ENCODE measurements at places on chromosomes 7 and 10.
A peak's percentile ranks its signal among the peaks of the same experiment; 100 is the strongest.

- no peak for DNase-seq
Observed at GRCh38 chr7:109956916-109957315, 1134.0 kb upstream of the LRRN3 start.

DNA sequence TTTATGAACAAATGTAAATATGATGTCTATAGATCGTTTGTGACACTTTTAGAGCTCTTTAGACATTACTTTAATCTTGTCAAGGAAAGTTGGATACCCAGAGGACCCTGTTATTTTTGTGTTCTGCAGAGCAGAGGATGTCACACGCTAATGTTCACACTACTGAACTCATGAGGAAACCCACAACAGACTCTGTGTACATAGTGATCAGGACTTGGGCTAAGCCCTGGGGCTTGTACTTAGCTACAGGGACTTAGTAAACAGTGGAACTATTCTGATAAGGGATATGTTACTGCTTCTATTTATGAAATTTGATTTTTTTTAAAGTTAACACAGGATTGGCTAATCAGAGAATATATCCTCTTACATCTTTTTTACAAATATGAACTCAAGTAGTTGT, 36.1 kb upstream of the ZNF518A start:
- no peak for DNase-seq

GRCh38 chr10:114281461-114281860, 42.4 kb downstream of the VWA2 start:
- DNase-seq: peak; percentile 12

DNA sequence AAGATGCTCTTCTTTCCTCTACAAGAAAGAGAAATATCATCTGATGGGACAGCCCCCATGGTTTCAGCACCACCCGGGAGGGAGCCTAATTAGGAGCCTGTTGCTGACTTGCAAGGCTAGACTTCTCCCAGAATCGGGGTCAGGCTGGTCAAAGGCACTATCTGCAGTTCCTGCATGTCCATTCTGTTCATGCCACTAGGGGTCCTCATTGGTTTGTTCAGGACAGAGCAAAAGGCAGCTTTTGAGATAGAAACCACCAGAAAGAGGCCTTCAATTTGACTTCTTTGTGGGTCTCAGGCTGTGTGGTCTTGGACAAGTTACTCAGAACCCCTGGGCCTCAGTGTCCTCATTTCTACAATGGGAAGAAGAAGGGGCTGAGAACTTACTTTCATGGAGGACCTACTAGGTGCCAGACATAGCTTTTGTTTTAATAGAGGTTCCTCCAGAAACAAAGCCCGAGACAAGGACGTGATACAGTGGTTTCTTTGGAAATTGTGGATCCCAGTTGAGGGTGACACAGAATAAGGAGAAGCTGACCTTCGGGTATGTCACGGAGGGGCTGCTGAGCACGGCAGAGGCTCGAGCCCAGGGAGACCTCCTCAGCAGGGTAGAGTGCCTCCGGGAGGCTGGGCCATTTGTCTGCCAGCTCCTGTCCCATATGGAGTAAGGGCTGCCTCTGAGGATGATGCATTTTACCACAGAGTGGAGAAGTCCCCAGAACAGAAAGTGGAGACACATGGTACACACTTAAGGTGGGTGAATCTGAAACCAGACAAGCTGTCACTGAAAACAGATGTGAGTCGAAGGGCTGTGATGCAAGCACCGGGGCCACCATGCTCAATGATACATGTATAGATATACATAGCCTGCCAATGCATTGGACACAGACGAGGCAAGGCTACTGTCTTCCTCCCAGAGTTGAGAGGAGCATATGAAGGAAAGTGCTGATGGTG, 33.1 kb upstream of the NEUROD6 start:
- no peak for DNase-seq

- no peak for DNase-seq
Observed at GRCh38 chr7:128172963-128173362, 68.1 kb upstream of the LEP start.

DNA sequence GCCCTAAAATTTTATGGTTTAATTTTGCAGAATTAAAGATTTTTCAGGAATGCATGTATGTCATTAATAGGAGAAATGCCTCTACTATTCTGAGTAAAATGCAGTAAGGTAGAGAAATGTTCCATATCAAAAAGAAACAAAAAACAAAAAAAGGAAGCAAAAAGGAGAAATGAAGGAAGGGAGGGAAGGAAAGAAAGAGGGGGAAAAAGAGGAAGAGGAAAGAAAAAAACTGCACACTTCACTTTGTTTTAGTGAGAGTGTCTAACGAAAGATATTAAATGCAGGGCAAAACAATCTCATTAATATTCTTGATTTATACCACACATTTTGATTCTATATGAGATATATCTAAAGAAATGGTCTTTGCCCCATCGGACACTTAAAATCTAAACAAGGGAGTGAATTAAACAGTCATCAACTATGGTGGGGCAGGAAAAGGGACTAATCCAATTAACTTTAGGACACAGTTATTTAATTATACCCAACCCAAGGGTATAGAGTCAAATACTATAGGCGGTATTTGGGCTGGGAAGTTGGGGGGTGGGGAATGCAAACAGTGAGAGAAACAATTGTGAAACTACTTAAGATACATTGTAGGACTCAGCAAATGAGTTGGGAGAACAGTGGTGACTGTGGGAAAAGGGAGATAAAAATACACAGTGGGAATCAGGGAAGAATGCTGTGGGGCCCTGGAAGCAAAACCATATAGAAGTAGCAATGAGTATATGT, 27.0 kb downstream of the IMMP2L start:
- DNase-seq: no peak

GRCh38 chr10:130989670-130990232, 321.8 kb downstream of the TCERG1L start:
- no peak for DNase-seq

GRCh38 chr7:2607122-2607922, 24.5 kb upstream of the TTYH3 start:
- DNase-seq: no peak

GRCh38 chr10:61828034-61828433, 73.5 kb upstream of the ARID5B start:
- no peak for DNase-seq

DNA sequence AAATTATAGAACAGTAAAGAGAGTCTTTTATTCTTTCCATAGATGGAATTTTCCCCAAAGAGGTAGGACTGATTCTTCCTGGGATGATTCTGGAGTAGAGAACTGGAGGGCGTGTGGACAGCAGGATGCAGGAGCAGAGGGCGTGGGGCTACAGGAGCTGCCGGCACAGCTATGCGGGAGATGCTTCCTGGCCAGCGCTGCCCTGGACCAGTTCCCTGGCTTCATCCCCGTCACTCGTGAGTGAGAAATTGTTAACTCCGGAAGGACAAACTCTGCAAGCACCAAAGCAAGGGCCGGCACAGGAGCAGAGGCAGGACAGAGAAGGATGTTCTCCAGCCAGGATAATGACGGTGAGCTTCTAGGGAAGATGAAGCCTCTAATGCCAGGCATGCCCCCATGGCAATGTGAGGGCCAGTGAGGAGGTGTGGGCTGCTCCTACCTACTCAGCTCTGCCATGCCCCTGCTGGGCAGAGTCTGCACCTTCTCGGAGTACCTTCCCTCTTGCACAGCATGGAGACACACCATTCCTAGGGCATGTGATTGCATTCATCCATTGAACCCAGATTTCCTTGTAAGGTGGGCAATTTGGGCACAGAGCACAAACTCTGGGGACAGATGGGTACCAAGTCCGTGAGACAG, 760.9 kb upstream of the IGFBP3 start:
- DNase-seq: no peak

DNA sequence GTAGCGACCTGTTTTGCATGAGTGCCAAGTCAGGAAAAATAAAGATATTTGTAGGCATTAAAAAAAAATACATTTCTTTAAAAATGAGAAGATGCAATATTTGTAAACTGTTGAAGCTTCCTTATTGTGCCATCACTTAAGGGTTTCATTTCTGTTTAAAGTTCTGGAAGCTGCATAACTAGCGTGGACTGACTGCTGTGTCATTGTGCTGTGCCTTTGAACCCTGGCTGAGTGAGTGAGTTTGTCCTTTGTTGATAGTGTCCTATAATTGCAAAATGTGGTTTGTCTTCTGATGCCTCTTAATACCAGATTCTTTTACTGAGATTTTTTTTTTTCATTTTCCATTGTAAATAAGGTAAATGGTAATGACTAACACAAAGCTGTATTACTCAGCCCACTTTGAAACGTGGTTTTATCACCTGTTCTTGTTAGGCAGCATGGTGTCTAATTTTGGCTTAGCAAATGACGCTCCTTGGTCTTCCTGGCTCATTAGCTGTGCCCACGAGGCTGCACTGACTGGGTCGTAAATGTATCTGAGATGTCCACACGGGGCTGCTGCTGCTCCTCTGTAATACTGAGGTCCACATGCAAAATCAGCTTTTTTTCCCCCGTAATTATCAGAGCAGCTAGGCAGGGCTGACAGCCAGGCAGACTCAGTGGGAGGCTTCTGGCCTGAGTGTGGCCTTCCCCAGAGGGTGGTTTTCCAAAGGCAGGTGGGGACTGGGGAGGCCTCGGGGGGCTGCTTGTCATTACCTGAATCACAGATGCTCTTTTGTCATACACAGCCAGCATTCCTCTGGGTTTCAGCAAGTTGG, 14.8 kb downstream of the ZSCAN25 start:
- no peak for DNase-seq

DNA sequence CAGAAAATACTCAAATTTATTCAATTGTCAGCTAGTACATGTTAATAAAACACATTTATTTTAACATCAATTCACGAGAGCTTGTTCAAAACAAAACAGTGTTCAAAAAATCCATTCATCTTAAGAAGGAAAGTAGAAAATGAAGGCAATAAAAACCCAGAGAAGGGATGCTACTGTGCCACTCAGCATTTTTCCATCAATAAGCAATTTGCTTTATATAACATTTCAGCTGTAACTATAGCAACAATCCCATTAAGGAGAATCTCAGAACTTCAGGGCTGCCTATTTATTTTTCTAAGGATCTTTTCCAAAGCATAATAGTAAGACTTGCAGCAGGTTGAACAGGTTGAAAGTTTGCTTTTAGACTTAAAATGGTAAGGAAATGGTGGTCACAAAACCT, 190.5 kb downstream of the PCLO start:
- DNase-seq: no peak

DNA sequence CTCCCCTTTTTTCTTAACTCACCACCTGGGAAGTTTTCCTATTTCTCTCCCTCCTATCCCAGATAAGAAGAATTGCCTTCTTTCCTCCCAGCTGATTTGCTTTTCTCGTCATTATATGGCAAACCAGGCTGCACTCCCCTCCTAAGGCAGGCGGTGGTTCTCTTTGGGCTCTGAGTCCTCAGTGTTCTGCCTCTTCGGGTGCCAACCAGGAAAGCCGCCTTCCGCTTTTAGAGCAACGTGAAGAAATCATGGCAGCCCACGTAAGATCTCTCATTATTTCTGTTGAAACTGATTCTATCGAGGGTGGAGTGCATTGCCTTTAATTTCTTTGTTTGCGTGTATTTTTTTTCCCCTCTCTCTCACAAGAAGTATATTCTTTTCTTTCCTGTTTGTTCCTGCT, 141.9 kb downstream of the CUX1 start:
- no peak for DNase-seq

GRCh38 chr7:145016068-145016467, 180.2 kb upstream of the TPK1 start:
- DNase-seq: no peak

DNA sequence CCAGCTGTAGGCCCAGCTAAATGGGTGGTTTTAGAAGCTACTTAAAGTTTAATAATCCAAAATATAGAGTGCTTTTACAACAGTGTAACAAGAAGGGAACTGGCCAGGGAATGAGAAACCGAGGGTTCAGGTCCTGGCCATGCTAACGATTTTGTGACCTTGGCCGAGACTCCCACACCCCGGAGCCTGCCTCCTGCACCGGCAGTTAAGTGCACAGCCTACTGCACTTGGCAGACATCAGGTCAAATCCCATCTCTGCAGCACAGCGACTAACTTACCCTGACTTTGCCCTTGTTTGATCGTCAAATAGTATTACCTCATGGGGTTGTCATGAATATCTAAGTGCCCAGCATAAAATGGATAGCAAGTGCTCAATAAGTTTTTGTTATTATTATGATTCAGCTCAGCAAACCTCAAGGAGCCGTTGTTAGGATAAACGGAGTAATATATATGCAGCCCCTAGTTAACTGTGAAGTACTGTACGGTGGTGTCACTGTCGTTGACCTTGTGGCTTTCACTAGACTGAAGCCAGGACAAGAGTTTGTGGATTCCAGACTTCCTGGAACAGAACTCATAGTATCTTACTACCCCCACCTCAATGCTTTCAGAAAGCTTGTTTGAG, 35.5 kb downstream of the LYZL1 start:
- DNase-seq: no peak

- no peak for DNase-seq
Observed at GRCh38 chr10:101257491-101257890, 28.2 kb upstream of the LBX1 start.

DNA sequence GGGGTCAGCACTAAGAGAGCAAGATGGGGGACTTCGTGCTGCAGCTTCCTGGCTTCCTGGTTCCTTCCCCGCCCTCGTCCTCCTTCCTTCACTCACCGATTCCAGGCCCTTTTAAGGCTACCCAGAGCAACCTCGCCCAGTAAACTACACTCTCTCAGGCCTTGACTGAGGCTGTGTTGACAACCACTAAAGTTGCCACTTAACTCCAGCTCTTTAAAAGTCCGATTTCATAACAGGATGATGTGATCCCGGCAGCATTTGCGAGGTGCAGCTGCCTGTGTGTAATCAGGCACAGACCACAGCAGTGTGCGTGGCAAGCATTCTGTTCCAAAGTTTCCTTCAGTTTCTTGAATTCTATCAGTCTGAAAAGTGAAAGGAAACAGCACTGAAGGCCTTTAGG, 110.6 kb downstream of the RAB11FIP2 start:
- no peak for DNase-seq

DNA sequence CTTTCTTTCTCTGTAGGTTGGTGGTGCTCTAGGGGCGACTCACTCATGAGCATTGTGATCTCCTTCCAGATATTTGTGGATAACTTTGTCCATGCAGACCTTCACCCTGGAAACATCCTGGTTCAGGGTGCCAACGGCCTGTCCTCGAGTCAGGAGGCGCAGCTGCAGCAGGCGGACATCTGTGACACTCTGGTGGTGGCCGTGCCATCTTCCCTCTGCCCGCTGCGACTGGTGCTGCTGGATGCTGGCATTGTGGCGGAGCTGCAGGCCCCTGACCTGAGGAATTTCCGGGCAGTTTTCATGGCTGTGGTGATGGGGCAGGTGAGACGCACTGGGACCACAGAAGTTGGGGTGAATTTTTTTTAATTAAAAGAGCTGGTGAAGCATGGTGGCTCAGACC, 9.6 kb upstream of the NDUFB2 start:
- no peak for DNase-seq

DNA sequence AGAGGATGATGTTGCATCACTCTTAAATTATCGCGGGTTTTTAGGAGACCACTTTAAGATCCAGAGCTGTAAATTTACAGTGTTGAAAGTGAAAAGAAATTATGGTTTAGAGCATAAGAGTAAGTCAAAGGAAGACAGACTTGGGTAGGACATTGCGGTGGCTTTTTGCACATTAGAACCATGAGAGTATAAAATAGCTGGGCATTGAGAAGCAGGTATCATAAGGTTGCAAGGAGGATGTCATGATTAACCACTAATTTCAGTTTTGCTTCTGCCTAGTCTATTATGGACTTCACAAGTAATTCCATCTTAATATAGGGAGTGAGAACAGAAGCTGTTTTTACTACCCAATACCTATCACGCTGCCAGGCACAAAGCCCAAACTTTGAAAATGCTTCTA, 57.7 kb downstream of the CALCR start:
- DNase-seq: no peak

GRCh38 chr10:48442809-48443177, 136.3 kb downstream of the MAPK8 start:
- no peak for DNase-seq
